ENCODE measurements at places on chromosomes 3 and 15.

DNA sequence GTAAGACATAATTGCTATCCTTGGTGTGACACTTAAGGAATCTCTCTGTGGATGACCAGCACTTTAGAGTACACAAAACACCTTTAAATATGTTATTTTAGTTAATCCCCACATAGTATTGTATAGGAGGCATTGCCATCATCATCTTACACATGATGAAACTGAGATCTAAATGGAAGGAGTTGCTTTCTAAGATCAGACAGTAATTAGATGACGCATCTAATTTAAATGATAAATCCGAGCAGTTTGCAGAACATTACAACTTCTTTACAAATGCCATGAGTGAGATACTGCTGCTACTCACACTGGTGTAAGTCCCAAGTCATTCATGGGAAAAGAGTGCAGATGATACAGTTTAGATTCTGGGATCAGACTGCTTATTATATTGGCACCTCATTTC, 431.9 kb downstream of the MFSD1 start:
- DNase-seq = no peak

- DNase-seq = no peak
Observed at GRCh38 chr15:52699457-52699856, 20.3 kb upstream of the ATOSA start.

DNA sequence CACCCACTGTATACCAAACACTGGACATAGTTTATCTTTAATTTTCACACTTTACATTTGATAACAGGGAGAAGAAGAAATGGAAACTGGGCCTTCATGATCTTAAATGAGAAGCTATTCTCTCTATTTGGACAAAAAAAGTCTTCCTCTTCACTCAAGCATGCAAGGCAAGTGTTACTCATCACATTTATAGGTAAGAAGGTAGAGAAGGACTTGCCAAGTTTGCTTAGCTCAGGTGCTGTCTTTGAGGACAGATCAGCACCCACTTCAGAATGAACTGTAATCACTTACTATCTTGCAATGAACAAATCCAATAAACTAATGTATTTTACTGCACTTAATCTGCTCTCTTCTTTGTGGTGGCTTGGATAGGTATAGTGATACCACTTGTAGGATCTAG, 1.1 kb upstream of the MYH15 start:
- DNase-seq = no peak

DNA sequence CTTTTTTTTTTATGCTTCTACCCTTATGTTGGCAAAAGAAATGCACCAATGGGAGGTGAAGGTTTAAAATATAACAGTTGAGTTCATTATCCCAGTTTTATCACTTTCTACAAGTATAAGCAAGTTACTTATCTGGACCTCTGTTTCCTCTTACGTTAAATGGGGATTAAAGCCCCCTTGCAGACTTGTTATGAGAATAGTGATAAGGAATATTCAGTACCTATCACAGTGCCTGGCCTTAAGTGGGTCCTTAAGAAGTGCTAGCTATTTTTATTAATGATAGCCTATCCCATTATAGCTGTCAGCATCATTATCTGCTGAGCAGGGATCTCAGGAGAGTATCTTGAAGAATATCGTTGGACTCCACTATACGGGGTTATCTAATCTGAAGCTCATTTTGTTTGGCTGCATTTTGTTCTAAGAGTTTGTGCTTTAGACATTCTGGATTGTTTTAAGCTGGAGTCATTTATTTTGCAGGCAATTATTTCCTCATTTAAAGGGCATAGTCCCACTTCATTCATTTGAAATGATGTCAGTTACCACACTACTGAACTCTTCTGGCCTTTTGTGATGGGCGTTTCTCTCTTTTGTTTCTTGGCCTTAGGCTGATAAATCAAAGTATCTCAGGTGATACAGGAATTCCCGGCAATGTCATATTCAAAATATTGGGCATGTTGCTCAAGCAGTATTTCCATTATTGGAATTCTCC, 28.8 kb downstream of the RAB8B start:
- DNase-seq = no peak

GRCh38 chr15:43150191-43150929, 17.0 kb downstream of the TMEM62 start:
- DNase-seq = no peak

Measured in islet precursor cell (in vitro differentiated cells).